Cerebellar nuclear complex (tissue), 1 donor: ENCODE measurements at places on chromosomes 11 and 22.

DNA sequence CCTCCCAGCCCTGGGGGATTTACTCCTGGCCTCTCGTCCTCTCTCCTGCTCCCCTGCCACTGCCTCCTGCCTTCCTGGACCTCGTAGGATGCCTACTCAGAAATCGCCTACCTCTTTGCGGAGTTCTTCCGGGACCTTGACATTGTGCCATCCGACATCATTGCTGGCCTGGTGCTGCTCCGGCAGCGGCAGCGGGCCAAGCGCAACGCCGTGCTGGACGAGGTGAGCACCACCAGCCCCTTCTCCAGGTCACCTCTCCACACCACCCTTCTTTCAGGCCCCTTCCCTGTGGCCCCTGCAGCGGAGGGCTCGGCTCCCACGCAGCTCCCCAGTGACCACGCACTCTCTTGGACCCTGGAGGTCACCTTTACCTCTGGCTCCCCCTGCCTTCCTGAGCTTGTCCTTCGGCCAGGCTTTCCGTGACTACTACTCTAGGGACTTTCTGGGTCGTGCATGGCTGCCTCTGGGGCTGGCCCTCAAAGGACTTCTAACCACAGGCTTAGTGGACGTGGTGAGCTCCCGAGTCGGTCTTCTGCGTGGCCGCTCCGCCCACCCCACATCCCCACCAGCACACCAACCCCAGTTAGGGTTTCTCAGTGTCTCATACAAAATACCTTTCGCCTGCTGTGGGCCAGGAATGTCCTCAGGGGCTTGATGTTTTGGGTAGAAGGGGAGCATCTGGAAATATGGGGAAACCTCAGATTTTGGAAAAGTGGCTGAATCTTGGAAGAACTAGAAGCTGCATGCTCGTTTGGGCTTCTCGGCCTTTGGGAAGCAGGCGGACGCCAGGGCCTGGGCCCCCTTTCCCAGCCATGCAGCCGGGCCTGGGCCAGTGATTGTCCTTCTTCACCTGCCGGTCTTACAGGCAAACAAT lies 24.1 kb upstream of the MYRF start:
- DNase-seq = no peak

GRCh38 chr11:35725885-35726284 lies 63.3 kb downstream of the TRIM44 start:
- no peak for DNase-seq

- DNase-seq = no peak
Observed at GRCh38 chr11:127679816-127680545, 679.4 kb upstream of the KIRREL3 start.

DNA sequence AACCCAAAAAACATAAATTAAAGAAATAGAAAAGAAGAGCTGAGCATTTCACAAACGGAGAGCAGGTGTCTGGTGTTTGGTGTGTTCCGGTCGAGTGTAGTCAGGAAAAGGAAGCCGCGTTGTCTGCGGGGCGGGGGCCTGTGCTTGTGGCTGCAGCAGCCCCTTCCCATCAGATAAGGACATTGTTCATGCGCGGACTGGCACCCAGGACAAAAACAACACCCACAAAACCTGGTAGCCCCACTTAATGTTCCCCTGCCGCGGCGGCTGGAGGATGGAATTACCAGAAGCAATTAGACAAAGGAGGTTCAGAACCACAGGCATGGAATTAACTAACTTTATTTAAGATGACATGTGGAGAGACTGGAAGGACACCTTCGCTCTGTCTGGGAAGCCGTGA lies 29.9 kb downstream of the KRTAP5-5 start:
- no peak for DNase-seq

- no peak for DNase-seq
Observed at GRCh38 chr22:29224121-29224858, 18.6 kb downstream of the EMID1 start.

DNA sequence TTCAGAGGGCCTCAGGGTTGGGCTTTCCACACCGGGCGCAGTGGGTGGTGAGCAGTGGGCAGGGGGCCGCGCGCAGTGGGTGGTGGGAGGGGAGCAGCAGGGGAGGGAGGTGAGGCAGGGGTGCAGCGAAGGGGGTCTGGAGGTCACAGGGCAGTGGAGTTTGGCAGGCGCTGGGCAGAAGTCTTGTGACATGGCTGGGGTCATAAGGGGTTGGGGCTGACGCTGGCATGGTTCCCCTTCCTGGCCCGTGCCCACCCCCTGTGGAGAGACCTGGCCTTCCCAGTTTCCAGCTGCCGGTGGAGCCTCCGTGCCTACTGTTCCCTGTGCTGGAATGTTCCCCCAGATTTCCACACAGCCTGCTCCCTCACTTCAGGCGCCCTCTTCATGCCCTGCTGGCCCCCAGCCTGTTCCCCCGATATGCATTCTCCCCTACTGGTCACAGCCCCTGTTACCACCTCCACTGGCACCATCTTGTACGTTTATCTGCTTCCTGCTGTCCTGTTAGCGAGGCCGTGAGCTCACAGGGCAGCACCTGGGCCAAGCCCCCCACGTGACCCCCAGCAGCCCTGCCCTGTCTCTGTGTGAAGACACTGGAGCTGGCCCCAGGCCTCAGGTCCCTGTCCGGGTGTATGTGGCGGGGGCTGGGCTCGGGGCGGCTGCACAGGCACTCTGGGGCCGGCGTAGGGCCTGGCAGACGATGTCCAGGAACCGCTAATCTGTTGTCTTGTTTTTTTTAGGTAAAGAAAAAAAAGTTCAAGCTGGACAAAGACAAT lies 111.6 kb downstream of the KCNQ1OT1 start:
- no peak for DNase-seq
